Activated CD4-positive, alpha-beta T cell treated with anti-CD3 and anti-CD28 coated beads for 4 hours (primary cell): ENCODE measurements at places on chromosomes 2 and 18.
A peak's percentile ranks its signal among the peaks of the same experiment; 100 is the strongest.

DNA sequence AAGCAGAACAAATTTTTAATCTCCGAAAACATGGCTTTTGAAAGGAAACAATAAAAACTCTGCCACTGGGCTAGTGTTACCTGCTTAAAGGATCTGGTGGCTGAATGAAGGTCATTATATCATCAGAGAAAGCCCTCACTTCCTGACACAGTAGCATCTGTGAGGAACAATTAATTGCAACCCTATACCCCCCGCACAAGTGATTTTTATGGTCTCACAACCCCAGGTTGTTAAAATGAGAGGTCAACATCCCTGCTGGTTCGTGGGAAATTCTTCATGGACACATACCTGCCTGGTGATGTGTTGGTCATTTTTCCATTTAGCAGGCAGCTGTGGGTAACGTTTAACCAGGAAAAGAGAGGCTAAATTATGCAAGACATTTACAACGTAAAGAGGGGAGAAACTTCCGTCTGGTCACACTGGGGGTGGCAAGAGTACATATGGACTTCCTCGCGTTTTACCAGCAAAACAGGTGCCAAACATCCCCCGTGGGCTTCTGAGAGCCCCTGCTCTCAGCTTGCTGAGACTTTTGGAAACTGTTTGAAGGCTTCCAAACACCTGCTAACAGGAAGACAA is 29.2 kb downstream of the NIFK start:
- DNase-seq = no peak

- no peak for DNase-seq
These were observed 174.4 kb downstream of the SEPTIN10 start for GRCh38 chr2:109439390-109439786.

- DNase-seq = no peak
These were observed 82.0 kb upstream of the IL1R2 start for GRCh38 chr2:101909760-101910159.

DNA sequence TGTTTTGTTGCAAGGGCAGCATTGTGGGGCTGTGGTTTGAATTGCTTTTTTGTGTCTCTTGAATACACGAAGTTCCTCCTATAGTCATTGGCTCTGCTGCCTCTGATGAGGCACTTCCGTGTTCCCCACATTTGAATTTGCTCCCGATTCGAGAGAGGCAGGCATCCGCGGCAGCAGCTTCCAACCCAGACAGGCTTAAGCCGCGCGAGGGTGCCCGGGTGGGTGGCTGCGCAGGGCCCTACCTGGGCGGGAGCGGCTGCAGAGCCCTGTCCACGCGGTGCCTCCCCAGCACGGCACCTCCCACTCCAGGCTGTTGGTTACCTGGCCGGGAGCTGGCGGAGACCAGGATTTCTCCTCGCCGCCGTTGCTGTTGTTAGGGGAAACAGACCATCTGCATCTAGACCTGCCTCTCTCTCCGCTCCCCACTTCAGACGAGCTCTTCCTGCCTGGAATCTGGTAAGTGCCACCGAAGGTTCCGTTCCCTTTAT is 151.3 kb downstream of the NEDD4L start:
- peak; percentile 4 for DNase-seq

- no peak for DNase-seq
These were observed 326.1 kb downstream of the ARHGAP15 start for GRCh38 chr2:143455317-143455716.

- DNase-seq = no peak
These were observed 33.9 kb downstream of the SH3BP4 start for GRCh38 chr2:234985608-234986245.

GRCh38 chr2:133598769-133599168 is 30.5 kb upstream of the NCKAP5 start:
- no peak for DNase-seq
